ENCODE measurements at places on chromosomes 2 and 18.

- DNase-seq, result no peak
Observed at GRCh38 chr2:218748741-218749441, 33.1 kb upstream of the CYP27A1 start.

DNA sequence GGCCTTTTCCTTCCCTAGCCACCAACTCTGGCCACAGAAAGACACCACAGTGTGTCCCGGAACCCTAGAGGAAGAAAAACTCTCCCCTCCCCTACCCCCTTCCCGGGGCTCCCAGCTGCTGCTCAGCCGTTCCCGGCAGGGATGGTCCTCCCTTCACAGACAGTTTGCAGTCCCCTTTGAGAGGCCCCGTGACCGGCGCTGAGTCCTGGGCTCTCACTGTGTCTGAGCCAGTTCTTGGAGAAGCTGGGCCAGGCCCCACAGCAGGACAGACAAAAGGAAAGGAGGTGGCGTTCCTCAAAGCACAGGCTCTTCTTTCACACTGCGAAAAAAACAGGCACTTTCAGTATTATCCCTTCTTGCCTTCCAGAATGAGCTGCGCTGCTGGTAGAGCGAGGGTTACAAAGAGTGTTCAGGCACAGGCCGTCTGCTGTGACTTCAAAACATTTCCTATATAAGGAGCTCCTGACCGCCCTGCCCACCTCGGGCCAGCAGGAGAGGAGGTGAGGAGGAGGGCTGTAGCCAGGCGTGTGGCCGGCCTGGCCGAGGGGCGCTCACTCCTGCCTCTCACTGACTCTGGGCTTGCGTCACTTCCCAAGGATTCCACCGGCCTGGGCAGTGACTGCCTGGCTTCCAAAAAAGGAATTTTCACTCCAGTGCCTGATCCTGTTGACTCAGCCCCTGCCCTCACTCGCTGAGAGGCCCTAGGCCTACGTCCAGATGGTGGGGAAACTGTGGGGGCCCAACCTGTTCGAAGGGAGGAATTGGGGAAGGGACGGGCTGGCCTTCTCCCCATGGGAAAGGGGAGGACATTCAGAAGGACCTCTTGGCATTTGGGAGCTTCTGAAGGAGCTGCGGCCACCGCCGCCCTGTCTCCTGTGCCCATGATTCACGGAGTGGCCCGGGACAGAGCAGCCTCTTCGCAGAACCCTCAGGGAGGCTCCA lies 24.9 kb downstream of the CIDEA start:
- DNase-seq, result peak; percentile 59

DNA sequence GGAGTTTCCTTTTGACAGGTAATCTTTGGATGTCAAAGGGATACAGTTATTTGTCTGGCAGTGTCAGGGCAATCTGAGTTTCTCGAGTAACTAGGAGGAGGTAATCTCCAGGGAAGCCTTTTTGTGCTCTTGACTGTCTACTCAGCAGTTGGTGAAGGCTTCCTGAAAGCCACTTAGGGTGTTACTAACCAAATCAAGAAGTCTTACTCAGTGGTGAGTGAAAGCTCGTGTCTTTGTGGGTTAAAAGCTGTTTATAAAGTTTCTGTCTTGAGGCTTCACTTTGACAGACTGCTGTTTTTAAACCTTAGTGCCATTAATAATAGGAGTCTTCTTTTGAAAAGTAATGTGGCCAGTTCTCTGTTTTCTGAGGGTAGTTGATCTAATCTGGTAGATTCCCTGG lies 1.7 kb downstream of the THSD7B start:
- DNase-seq, result no peak

- DNase-seq, result no peak
Observed at GRCh38 chr2:10538224-10538894, 90.2 kb upstream of the ODC1 start.

DNA sequence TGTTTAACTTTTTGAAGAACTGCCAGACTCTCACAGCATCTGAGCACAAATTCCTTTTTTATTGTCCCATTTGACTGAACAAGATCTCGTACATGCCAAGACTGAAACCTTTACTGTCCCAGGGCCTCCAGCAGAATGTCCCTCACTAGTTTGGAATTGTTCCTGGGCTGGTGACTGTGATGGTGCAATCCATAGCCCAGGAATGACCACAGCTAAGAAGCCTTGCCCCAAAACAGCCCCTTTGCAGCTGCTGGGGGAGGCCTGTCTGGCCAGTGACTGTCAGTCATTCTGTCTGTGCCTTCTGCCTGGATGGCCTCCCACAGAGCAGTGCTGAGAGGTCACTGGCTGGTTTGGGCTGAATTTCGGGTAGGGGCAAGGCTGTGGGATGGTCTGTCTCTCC lies 184.5 kb upstream of the MSH6 start:
- DNase-seq, result no peak

GRCh38 chr2:118747066-118747465 lies 100.4 kb downstream of the EN1 start:
- DNase-seq, result no peak

DNA sequence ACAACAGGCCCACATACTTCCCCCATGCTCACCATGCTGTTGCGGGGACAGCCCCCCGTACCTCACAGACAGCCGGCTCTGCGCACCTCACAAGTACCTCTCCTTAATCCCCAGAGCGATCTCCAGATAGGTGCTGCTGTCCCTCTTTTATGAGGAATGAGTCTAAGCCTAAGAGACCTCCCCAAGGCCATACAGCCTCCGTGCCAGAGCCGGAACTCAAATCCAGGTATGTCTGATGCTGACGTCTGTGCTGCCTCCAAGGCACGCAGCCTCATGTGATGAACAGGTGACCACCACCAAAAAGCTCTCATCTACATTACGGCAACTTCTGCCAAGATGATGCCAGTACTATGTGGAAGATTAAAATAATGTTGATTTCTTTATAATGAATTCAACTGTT lies 85.2 kb downstream of the EIPR1 start:
- no peak for DNase-seq

DNA sequence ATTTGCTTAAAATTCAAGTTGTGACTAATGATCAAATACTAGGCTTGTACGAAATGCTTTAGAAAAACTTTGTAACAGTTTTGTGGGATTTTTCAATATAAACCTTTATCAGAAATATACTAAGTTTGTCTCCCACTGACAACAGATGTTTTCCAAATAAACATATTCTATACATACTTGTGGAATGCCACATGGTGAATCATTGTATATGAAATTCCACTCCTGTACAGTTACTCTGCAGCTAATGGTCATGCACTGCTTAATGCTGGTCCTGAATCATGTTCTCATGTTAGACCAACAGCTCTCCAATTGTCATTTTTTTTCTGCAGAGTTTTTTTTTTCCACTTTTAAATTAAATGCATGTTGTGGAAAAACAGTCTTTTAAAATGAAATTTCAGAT lies 90.1 kb downstream of the DPP4 start:
- DNase-seq, result no peak

DNA sequence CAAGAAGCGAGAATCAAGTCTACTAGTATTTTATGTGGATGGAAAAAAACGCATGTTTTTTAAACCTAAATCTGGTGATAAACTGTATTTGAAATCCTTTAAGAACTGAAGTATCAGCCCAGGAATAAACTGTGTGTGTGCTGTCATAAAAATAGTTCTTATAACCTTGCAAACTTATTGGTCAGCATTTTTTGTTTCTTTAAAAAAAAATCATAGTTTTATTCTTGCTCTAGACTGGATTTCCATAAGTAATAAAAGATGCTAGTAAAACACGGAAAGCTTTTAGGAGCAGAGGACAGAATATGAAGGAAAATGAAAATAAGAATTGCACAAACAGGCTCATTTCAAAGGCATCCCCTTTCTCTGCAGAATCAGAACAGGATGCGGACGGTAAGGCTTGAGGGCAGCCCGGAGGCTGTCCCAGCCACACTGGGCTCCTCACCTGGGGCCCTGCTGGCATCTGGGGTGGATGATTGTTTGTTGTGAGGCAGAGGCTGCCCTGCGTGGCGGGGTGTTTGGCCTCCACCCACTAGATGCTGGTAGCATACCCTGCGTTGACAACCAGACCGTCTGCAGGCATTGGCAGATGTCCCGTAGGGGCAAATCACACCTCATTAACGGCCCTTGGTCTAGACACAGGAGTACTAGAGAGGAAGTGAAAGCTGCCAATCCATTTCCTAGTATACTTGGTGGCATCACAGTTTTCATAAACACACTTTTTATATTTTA lies 52.5 kb downstream of the MBP start:
- DNase-seq, result no peak

DNA sequence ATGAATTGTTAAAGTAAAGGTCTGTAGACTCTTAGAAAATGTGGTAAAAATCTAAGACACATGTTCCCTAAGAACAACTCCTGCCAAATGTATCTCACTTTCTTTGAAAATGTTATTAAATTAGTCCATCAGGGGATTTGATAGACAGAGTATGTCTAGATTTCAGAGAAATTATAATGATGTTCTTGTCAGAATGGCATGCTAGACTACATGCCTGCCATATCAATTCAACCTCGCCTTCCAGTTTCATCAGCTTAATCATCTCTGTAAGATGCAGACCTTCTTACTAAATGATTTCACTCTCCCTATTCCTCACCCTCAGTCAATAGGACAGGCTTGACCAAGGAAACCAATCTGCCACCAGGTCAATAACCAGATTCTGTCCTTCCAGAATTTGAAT lies 368.4 kb downstream of the TXNL1 start:
- no peak for DNase-seq

DNA sequence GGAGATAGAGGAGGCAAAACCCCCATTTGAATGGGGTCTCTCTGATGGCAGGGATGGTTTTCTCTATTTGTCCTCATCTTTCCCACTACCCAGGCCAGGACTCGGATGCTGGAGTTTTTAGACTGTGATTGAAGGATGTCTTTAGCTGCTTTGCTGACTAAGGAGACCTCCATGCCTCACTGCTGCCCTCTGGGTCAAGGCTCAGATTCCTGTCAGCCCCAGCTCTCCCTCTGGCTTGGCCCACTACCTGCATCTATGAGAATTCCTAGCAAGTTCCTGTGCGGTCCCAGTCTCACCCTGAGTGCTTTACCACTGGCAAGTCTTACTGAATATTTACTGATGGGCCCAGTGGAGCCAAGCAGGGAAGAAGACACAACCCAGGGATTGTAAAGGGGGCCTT lies 184.0 kb downstream of the CELF4 start:
- DNase-seq, result no peak

DNA sequence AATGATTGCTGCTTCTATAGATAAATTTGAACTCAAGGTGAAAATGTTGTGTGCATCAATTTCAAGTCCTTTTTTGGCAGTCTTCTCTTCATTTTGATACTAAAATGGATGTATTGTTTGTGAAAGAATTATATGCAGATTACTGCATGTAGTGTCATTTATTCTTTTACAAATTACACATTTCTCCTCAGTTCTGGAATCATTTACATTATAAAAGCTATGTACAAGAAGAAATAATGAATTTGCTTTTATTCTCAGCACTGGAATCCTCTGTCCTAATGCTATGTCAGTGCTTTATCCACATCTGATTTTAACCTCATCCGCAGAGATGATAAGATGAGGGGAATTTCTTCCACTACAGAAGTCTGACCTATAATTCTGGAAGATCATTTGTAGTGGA lies 220.8 kb upstream of the UBE2E3 start:
- no peak for DNase-seq

DNA sequence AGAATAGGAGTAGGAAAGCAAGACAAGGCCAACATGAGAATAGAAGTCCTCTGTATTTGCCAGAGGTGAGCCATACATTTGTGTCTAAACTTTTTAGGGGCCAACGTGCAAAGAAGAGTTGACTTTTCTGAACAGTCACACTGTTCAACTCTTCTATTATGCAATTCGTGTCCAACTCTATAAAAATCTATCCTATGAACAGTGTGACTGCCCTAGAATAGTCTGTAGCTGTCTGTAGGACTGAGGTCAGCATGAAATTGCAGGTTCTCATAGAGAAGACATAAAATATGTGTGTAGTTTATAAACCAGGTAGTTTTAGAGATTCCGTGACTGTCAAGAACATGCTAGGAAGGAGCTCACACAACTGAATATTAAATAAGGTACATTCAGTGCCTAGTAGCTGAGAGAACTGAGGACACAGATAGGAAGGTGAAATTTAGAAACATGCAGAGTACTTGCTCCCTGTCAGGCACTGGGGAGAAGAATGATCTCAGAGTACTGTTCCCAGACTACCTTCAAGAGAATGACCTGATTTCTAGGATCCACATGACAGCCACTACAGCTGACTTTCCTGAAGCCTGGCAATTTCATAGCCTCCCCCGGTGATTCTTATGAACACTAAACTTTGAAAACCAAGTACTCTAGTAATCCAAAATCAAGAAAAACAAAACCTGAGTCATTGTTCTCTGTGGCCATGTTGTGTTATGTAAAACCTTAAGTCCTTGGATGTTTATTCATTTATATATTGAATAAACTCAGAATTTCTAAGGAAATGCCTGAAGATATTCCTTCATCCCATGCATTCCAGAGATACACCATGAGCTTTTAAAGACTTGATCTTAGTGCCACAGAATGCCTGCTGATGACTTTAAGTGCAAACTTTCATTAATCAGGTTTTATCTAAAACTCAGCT lies 201.5 kb upstream of the BOD1L2 start:
- no peak for DNase-seq

GRCh38 chr2:13227578-13227977 lies 510.8 kb downstream of the TRIB2 start:
- no peak for DNase-seq

- DNase-seq, result no peak
Observed at GRCh38 chr18:79354350-79354749, 41.4 kb upstream of the NFATC1 start.

DNA sequence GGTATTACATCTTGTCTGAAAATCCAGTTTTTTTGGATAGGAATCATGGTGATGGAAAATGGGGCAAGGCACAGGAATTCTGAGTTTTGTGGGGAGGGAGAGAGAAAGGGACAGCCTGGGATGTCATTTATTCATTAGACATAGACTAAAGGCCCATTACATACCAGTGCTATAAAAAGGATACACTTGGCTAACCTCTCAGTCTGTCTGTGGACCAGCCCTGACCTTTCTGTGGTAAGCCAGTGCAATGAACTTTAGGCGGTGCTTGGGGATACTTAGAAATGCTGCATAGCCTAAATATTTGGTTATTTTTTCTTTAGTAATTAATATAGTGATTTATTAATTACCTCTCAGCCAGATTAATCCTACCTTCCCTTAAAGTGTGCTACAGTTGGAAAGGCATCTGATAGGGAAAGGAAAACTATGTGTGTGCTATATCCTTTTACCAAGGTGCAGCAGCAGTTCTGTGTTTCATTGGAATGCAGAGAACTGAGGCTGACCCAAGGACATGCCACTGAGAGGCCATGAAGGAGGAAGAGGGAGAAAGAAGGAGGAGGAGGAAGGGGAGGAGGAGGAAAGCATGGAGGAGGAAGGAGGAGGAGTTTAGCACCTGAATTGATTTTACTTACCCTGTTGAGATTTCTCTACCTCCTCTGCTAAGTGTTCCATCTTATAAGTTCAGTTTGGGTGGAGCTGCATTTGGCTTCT lies 37.5 kb downstream of the KCNS3 start:
- DNase-seq, result no peak

Measured in tibial nerve (tissue), 4 donors.